Left colon (tissue), 2 donors: ENCODE measurements at places on chromosomes 6 and 20.

DNA sequence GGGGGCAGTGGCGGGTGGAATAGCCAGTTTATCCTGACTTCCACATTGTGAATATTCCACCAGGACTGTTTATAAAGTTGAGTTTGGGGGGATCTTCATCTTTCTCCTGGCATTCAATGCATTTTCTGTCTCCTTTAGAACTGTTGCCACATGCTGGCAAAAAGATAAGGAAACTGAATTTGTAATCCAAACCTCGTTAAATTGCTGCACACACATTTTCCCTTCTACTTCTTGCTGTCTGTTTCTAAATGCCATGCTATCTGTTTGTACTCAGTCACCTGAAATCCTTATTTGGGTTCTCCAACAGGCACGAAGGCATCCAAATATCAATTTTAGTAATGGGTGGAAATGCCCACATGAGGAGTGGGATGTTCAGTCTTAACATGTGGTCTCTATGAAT is 180.2 kb upstream of the CCN2 start:
- no peak for DNase-seq

GRCh38 chr6:156269751-156270369 is 507.3 kb upstream of the ARID1B start:
- no peak for DNase-seq

- DNase-seq = no peak
These were observed 73.5 kb downstream of the BFSP1 start for GRCh38 chr20:17457588-17458190.

GRCh38 chr6:113907102-113907815 is 50.1 kb downstream of the MARCKS start:
- no peak for DNase-seq

- no peak for DNase-seq
These were observed 177.5 kb downstream of the TMEM242 start for GRCh38 chr6:157145656-157146285.

GRCh38 chr6:158042245-158042798 is 60.7 kb downstream of the SYNJ2 start:
- DNase-seq = no peak

- DNase-seq = no peak
These were observed 117.0 kb downstream of the TMEM200A start for GRCh38 chr6:130482645-130483390.

DNA sequence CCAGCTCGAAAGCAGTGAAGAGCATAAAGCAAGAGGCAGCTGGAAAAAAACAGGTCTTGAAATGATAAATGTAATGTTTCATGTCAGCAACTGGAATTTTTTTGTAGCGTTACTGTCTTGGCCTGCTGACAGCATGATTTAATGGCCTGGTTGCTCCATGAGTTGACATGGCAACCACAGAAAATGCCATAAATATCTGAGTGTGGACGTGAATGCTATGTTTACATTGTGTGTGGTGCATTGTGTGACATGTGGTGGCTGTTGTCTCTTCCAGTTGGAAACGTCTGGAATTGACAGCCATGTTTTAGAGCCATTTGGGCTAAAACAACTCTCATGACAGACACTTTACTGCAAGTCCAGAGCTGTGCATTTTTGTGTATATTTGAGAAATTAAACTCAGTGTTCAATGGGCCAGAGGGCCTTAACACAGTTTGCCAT is 170.0 kb downstream of the FOXA2 start:
- no peak for DNase-seq

GRCh38 chr6:75472885-75473284 is 20.7 kb downstream of the FILIP1 start:
- DNase-seq = no peak

DNA sequence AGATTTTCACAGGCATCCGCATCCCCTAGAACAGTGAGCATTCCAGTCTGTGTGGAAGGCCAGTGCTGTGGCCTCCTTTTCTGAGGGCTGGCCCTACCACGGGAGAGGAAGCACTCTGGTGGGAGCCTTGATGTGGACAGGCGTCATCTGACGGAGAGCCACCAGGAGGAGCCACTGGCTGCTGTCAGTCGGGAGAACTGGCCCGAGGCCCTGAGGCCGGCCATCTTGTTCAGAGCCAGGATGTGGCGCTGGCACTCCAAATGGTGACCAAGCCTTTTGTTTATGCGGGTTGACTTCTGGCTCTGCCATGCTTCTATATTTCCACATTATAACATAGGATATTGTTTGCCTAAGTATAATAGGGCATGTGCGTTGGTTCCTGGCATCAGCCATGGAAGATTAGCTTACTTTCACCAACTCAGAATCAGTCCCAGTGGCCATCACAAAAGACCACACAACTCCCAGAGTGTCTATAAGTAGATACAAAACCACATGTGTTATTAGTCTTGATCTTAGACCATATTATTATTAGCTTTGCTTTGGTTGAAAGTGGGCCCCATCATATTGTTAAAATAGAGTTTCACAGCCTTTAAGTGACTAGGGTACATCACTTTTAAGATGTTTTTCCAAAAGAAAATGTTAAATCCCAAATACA is 273.9 kb upstream of the TAB2 start:
- DNase-seq = no peak

- no peak for DNase-seq
These were observed 127.6 kb upstream of the TFAP2D start for GRCh38 chr6:50585441-50586330.

- DNase-seq = no peak
These were observed 4.7 kb downstream of the MLIP start for GRCh38 chr6:54115966-54116365.
